Left kidney (tissue), 8 donors: ENCODE measurements at places on chromosomes 13 and 19. TPM values are rescaled to one million over a fixed set of nuclear protein-coding genes. Genes with fewer than 3 reads are reported as not detected.

Gene ZNF587B
- 24.9 TPM for polyA plus RNA-seq

GRCh38 chr19:11506101-11506555 lies 489 bp upstream of the ZNF653 start:
- no peak for DNase-seq

- peak; percentile 54 for DNase-seq
These were observed 15.2 kb upstream of the S1PR4 start for GRCh38 chr19:3163230-3163886.

DNA sequence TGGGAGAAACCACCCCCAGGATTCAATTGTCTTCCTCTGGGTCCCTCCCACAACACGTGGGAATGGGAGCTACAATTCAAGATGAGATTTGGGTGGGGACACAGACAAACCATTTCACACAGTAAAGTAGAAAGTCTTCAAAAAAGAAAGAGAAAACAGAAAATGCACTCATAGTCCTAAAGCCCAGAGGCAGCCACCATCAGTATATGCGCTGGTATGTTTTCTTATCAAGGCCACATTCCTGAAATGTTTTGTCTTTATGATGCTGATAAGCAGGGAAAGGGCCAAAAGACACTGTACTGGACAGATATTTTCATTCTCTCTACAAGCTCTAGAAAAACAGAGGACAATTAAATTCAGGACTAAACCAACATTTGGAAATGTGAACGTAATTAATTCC lies 375.8 kb upstream of the TSHZ3 start:
- no peak for DNase-seq

DNA sequence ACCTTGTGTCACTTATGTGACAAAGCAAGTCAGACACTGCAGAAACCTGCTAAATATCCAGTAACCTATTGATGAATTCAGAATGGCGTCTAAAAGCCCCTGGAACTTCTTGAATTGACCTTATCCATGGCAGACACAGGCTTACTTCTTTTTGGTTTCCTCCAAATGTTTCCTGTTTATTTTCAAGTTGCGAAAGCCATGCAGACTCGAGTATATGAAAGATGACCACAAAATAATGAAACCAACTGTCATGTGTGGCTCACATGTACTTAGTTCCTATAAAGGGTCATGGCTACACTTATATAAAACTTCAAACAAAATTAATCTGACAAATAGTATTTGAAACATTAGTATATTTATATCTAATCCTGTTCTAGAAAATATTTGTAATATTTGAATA lies 113.1 kb upstream of the FNDC3A start:
- no peak for DNase-seq

DNA sequence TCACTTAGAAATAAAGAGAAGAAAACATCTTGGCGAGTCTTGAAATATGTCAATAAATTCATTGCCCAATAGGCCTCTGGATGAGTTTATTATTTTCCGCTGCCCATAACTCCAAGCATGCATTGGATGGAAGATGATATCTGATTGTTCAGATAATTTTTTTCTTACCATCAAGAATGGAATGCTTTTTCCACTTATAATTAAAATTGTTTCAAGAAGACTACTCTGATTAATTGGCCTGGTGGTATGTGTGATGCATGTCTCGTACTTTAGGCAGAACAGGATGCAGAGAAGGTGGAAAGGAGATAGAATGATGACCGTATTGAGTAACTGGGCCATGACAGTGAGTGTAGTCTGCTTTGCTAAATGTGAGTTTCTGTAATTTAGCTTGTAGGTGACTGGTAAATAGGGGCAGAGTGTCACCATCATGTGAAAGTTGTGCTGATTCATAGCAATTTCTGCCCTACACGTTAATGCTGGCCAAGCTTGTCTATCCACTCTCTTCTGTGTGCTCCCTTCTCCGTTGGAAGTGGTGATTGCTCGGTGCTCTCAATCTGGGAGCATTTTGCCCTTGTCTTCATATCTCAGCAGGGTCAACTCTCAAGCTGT lies 13.5 kb upstream of the SPATA13 start:
- DNase-seq, result no peak

GRCh38 chr19:18856385-18857126 lies 24.8 kb downstream of the UPF1 start:
- DNase-seq, result no peak

- no peak for DNase-seq
These were observed 57.3 kb upstream of the POMP start for GRCh38 chr13:28601581-28601980.

- DNase-seq, result no peak
These were observed 8.8 kb upstream of the GNG7 start for GRCh38 chr19:2711172-2711874.

DNA sequence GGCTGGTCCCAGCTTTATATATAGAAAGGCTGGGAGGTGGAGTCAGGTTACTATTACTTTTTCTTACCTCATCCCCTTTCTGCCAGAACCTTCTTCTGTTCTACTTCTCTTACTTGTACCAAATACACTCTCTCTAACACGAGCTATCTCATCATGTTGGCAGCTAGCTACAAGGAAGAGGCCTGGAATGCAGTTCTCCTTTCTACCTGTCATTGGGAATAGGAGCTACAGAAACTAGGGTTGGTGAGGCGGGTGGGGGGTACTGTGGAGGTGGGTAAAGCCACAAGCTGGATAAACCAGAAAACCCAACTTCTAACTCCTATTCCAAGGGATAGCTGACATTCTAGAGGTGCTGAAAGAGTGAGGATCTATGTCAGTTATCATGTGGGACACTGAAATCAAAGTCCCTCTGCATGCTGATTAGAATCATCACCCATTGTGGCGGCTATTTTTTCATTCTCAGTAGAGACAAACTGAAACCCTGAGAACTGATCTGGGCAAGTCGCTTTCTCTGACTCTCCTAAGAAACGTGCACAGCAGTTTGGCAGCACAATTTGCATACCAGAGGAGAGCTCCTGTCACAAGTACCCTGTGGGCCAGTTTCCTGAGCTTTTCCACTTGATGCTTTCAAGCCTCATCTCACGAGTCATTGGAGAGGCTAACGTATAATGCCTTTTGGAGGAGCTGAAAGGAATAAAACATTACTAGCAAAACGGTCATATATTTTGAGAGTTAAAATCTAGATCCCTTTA lies 358.1 kb downstream of the ENOX1 start:
- DNase-seq, result no peak

- DNase-seq, result no peak
These were observed 4.4 kb downstream of the EFNB2 start for GRCh38 chr13:106530980-106531481.
